ENCODE measurements at places on chromosomes 3 and 15. TPM values are rescaled to one million over a fixed set of nuclear protein-coding genes. Genes with fewer than 3 reads are reported as not detected.

The GOLGA8A gene
- total RNA-seq = 73.4 TPM

The CPEB1 gene
- total RNA-seq = 2.2 TPM

The CCDC80 gene
- 430 TPM for total RNA-seq

The CCR2 gene
- 2.2 TPM for total RNA-seq

The LSAMP gene
- 3.8 TPM for total RNA-seq

The ZNF660 gene
- total RNA-seq = 4.0 TPM

The SLC28A1 gene
- not detected for total RNA-seq

The TLNRD1 gene
- 15.1 TPM for total RNA-seq

The ESYT3 gene
- total RNA-seq = 4.2 TPM

The CCR8 gene
- not detected for total RNA-seq

The EIF5A2 gene
- total RNA-seq = 4.7 TPM

The DIPK2A gene
- 30.2 TPM for total RNA-seq

The SCAPER gene
- 19.5 TPM for total RNA-seq

The SNTN gene
- total RNA-seq = not detected

GRCh38 chr3:177589041-177589650 lies 391.9 kb upstream of the TBL1XR1 start:
- no peaks in the 10 kb centered on the region for H3K4me1 ChIP-seq
- DNase-seq = no peak
- no peak overlapping the region for H3K4me3 ChIP-seq
- H3K27ac ChIP-seq = no peak overlapping the region
- no peaks in the 10 kb centered on the region for H3K27me3 ChIP-seq

GRCh38 chr3:115321400-115321805 lies 174.3 kb upstream of the ZBTB20 start:
- H3K4me1 ChIP-seq = no peaks in the 10 kb centered on the region
- no peaks in the 10 kb centered on the region for H3K27me3 ChIP-seq
- no peak overlapping the region for H3K27ac ChIP-seq
- no peak overlapping the region for H3K4me3 ChIP-seq
- no peaks in the 10 kb centered on the region for H3K36me3 ChIP-seq
- DNase-seq = no peak

DNA sequence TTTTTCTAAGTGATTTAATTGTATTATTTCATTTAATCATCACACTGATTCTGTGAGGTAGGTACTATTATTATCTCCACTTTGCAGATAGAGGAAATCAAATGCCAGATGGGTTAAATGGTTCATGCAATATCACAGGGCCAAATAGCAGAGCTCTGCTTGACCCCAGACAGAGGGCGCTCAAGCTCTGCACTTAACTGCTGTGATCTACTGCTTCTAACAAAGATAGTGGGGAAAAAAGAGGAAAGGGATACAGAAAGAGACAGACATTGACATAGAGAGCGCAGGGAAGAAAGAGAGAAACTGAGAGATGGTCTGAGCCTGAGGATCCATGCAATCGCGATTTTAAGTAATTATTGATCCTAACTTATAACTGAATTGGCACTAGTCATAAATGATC lies 279.1 kb upstream of the THRB start:
- no peaks in the 10 kb centered on the region for H3K4me1 ChIP-seq
- no peaks in the 10 kb centered on the region for H3K27me3 ChIP-seq
- no peak overlapping the region for H3K27ac ChIP-seq

DNA sequence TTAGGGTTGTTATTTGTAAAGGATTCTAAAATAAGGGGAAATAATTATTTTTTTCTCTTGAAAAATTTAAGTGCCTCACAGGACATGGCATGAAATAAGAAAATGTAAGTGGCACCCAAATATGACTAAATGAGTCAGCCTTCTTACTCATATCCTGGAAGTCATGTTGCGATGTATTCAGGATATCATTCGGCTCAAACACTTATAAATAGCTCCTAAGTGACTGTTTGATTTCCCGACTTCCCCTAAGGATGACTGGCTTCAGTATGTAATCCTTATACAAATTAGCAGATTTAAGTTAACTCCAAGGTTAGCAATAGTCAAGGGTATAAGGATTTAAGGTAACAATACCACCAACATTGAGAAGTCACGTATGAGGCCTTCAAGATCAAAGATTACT lies 57.3 kb upstream of the OSTN start:
- no peaks in the 10 kb centered on the region for H3K36me3 ChIP-seq
- H3K4me3 ChIP-seq = no peak overlapping the region
- H3K4me1 ChIP-seq = no peaks in the 10 kb centered on the region
- H3K27me3 ChIP-seq = no peaks in the 10 kb centered on the region
- H3K27ac ChIP-seq = no peak overlapping the region
- DNase-seq = no peak

DNA sequence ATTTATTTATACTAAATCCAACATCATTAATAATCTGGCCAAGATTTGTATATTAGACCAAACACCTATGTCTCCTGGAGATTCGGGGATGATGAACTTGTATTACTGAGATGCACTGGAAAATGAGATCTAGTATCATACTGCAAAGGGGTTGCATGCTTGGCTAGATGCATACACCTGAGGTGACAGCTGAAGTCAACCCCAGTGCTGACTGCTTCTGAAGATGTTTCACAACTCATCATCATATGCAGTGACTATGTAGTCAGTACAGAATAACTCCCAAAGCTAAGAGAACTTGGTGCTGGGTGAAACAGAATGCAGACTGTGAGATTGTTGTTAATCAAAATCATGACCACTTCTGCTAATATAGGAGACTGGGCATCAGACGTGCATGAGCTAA lies 1114.2 kb downstream of the NSUN3 start:
- H3K27me3 ChIP-seq = no peaks in the 10 kb centered on the region
- DNase-seq = no peak
- H3K4me3 ChIP-seq = no peak overlapping the region
- no peaks in the 10 kb centered on the region for H3K4me1 ChIP-seq

- H3K4me1 ChIP-seq = no peaks in the 10 kb centered on the region
- H3K27ac ChIP-seq = no peak overlapping the region
- H3K27me3 ChIP-seq = no peaks in the 10 kb centered on the region
- H3K4me3 ChIP-seq = no peak overlapping the region
- no peaks in the 10 kb centered on the region for H3K36me3 ChIP-seq
- DNase-seq = no peak
These were observed 51.4 kb downstream of the NMD3 start for GRCh38 chr3:161272524-161272923.

- no peak overlapping the region for H3K27ac ChIP-seq
- DNase-seq = no peak
- no peaks in the 10 kb centered on the region for H3K27me3 ChIP-seq
- H3K4me1 ChIP-seq = no peaks in the 10 kb centered on the region
- H3K4me3 ChIP-seq = no peak overlapping the region
These were observed 235.0 kb downstream of the ULK4 start for GRCh38 chr3:41726891-41727290.

GRCh38 chr3:69994919-69995318 lies 4.6 kb upstream of the SAMMSON start:
- H3K36me3 ChIP-seq = no peaks in the 10 kb centered on the region
- H3K4me1 ChIP-seq = no peaks in the 10 kb centered on the region
- DNase-seq = no peak
- no peaks in the 10 kb centered on the region for H3K27me3 ChIP-seq
- H3K27ac ChIP-seq = no peak overlapping the region
- no peak overlapping the region for H3K4me3 ChIP-seq

DNA sequence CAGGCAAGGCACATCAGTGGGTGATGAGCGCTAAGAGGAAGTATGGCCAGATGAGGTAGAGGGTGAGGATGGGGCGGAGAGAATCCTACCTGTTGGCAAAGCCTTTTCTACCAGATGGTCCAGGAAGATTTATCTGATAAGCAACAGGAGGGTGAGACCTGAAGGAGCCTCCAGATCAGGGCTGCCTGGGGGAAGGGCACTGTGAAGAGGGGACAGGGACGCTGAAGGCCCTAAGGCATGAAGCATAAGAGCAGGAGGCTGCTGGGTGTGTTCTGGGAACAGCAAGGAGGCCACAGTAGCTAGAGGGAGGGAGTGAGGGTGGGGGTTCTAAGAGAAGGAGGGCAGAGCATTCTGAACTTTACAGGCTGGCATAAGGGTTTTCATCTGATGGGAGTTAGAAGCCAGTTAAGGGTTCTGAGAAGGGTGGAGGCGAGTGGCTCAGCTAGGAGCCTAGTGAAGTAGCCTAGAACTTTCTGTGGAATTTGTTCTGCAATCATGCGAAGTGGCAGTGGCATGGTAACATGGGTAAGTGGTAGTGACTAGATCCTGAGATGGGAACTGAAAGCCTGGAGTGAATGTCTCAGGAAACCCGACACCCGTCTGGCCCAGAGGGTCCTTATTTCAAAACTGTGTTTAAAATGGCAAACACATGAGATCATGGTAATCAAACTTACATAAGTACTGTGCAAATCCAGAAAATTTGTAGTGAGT lies 29.9 kb downstream of the CGNL1 start:
- no peaks in the 10 kb centered on the region for H3K36me3 ChIP-seq
- H3K27ac ChIP-seq = no peak overlapping the region
- no peak for DNase-seq
- H3K4me1 ChIP-seq = no peaks in the 10 kb centered on the region
- H3K4me3 ChIP-seq = no peak overlapping the region

GRCh38 chr3:185793381-185793780 lies 31.5 kb downstream of the IGF2BP2 start:
- DNase-seq = no peak
- no peaks in the 10 kb centered on the region for H3K4me1 ChIP-seq
- no peak overlapping the region for H3K27ac ChIP-seq
- no peaks in the 10 kb centered on the region for H3K27me3 ChIP-seq
- no peak overlapping the region for H3K4me3 ChIP-seq

DNA sequence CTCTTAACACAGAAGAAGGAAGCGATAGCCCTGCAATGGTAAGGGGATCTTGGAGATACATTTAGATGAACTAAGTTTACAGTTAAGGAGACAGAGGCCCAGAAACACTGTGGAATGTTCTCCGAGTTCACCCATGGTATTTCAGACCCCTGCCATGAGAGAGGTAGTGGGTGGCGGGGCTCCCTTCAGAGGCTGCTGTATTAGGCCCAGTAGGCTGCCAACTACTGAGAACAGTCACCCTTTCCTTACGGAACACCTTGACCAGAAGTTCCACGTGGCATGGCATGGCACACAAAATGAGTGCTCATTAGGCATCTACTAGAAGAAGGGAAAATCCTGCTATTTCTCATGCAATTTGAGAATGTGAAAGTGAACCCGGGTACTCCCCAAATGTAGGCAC lies 195.4 kb downstream of the TNIK start:
- no peaks in the 10 kb centered on the region for H3K27me3 ChIP-seq
- H3K27ac ChIP-seq = no peak overlapping the region
- H3K4me3 ChIP-seq = no peak overlapping the region
- DNase-seq = no peak

- H3K27me3 ChIP-seq = no peaks in the 10 kb centered on the region
- H3K4me1 ChIP-seq = no peaks in the 10 kb centered on the region
- no peak overlapping the region for H3K27ac ChIP-seq
- no peak for DNase-seq
- no peaks in the 10 kb centered on the region for H3K36me3 ChIP-seq
- no peak overlapping the region for H3K4me3 ChIP-seq
These were observed 74.9 kb downstream of the SIDT1 start for GRCh38 chr3:113607219-113607596.

- H3K36me3 ChIP-seq = no peaks in the 10 kb centered on the region
- no peak for DNase-seq
- no peaks in the 10 kb centered on the region for H3K27me3 ChIP-seq
- no peaks in the 10 kb centered on the region for H3K4me1 ChIP-seq
- H3K27ac ChIP-seq = no peak overlapping the region
- H3K4me3 ChIP-seq = no peak overlapping the region
These were observed 1.2 kb upstream of the ARHGEF26 start for GRCh38 chr3:154119951-154120350.

- H3K4me1 ChIP-seq = no peaks in the 10 kb centered on the region
- no peaks in the 10 kb centered on the region for H3K27me3 ChIP-seq
- H3K4me3 ChIP-seq = no peak overlapping the region
- no peak overlapping the region for H3K27ac ChIP-seq
- H3K36me3 ChIP-seq = no peaks in the 10 kb centered on the region
These were observed 727.2 kb downstream of the SI start for GRCh38 chr3:164351131-164351530.

DNA sequence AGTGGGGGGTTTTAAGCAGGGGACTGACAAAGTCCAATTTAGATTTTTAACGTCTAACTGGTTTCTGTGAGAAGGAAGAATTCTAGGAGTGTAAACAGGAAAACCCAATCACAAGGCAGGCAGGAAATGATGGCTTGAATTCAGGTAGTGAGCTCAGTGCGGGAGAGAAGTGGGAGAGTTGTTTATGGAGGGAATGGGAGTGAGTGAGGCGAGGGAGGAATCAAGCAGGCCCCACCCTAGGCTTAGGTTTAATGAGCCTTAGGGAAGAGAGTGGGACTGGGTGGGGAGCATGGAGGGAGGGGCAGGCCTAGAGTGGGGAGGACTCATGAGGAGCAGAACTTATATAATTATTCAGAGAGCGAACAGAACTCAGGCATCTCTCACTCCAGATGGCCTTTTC lies 17.9 kb downstream of the VIPR1 start:
- no peak for DNase-seq
- H3K36me3 ChIP-seq = no peaks in the 10 kb centered on the region
- peaks cover 4% of the 10 kb centered on the region for H3K4me1 ChIP-seq
- no peak overlapping the region for H3K27ac ChIP-seq
- H3K27me3 ChIP-seq = no peaks in the 10 kb centered on the region

- no peaks in the 10 kb centered on the region for H3K27me3 ChIP-seq
- no peak for DNase-seq
- H3K36me3 ChIP-seq = no peaks in the 10 kb centered on the region
- H3K4me3 ChIP-seq = no peak overlapping the region
These were observed 854.1 kb downstream of the ROBO1 start for GRCh38 chr3:78913711-78914110.

DNA sequence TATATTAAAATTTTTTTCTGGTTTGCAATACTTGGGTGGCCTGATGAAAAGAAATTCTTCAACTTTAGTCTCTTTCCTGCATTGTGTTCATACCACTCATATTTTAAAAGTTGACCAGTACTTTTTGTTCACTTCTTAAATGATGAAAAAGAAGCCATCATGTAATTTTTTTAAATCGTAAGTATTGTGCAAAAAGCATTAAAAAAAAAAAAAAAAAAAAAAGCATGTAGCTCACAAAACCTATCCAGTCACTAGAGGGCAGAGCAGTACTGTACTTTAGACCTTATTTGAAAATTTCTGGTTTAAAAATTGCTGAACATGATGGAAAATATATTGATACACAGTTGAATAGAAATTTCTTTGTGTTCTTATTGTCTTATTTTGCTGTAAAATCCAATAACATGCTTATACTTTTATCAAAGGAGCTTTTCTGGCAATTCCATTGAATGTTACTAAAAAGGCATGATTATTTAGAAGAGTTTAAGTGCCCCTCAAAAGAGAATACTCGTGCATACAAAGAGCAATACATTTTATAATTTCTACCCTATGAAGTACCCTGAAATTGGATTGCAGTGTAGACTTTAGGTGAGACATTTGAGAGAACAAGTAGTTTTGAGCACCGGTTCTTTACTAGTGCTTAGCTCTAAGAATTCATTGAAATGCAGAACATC lies 137.7 kb downstream of the BBX start:
- no peak overlapping the region for H3K4me3 ChIP-seq
- no peaks in the 10 kb centered on the region for H3K36me3 ChIP-seq
- H3K4me1 ChIP-seq = no peaks in the 10 kb centered on the region
- H3K27ac ChIP-seq = no peak overlapping the region
- DNase-seq = no peak
